ENCODE measurements at places on chromosomes 5 and 9. TPM values are rescaled to one million over a fixed set of nuclear protein-coding genes. Genes with fewer than 3 reads are reported as not detected.

The GCNT4 gene
- 2.6 TPM for total RNA-seq

The SPATA9 gene
- 1.7 TPM for total RNA-seq

The NPR3 gene
- total RNA-seq, result 315 TPM

The PCDHA9 gene
- 2.0 TPM for total RNA-seq

The COL27A1 gene
- total RNA-seq, result 45.9 TPM

The MTAP gene
- total RNA-seq, result 41.3 TPM

The QRFP gene
- not detected for total RNA-seq

The SPATA31E1 gene
- total RNA-seq, result not detected

The ADAMTS19 gene
- 0.08 TPM for total RNA-seq

The CDX1 gene
- total RNA-seq, result 0.57 TPM

The NDUFS4 gene
- total RNA-seq, result 71.8 TPM

The G3BP1 gene
- 202 TPM for total RNA-seq

The KCNIP1 gene
- total RNA-seq, result 12.0 TPM

The WNT8A gene
- total RNA-seq, result not detected

The CHSY3 gene
- 19.7 TPM for total RNA-seq

The FGFR4 gene
- 1.9 TPM for total RNA-seq

The CARD9 gene
- total RNA-seq, result 2.4 TPM

The SSBP2 gene
- total RNA-seq, result 47.9 TPM
